ENCODE measurements at places on chromosomes 2 and 18.

- DNase-seq, result no peak
Measured at GRCh38 chr2:223008956-223009355, 43.0 kb upstream of the KCNE4 start.

GRCh38 chr2:48339451-48339850 is 190.5 kb upstream of the STON1 start:
- no peak for DNase-seq

- DNase-seq, result no peak
Measured at GRCh38 chr2:111100765-111101162, 19.9 kb upstream of the BCL2L11 start.

DNA sequence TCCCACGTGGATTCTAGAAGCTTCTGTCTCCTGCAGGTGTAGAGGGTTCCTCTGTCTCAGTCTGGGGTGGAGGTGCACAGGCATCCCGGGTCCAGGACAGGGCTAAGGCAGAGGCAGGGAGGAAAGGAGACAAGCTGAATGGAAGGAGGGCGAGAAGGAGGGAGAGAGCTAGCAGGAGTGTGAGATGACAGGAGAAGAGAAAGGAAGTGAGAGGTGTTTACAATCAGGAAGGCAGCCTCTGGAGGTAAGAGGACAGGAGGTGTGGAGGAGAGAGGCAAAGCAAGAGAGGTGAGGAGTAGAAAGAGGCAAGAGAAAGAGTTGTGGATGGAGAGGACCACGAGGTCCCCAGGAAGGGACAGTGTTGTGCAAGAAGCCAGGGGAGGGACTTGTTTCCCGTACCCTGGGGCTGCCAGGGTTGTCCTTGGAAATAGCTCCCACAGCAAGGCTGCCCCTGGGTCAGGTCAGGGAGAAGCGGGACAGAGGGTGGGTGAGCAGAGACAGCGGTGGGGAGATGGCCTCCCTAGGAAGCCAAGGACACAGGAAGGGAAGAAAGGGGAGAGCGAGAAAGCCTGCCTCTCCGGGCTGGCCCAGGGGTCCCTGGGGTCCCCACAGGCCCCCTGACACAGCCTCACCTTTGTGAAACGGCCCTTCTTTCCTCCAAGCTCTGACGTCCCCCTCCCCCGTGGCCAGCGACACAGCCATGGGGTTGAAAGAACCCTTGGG is 136.9 kb downstream of the CYP26B1 start:
- no peak for DNase-seq

- no peak for DNase-seq
Measured at GRCh38 chr2:217897816-217898806, 104.7 kb downstream of the TNS1 start.

DNA sequence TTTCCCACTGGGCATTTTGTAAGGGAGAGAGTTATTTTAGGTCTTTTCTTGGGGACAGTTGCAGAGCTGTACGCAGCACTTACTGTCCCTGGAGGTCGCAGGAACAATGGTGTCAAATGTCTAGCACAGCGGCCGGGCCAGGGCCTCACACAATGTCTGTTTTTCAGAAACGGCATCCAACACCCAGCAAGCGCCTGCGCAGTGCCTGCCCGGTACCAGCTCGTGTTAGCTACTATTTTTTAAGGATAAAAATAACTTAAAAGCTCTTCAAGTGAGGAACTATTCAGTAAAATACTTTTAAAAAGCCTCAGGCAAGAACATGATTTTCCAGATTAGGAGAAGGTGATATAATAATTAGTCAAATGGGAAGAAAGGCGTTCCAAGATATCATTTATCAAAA is 90.0 kb downstream of the MBP start:
- no peak for DNase-seq
